ENCODE measurements at places on chromosomes 3 and 15. TPM values are rescaled to one million over a fixed set of nuclear protein-coding genes. Genes with fewer than 3 reads are reported as not detected.

Gene TRIM42
- not detected for total RNA-seq

- DNase-seq = no peak
These were observed 12.5 kb upstream of the TRAK1 start for GRCh38 chr3:42078677-42079076.

GRCh38 chr15:57505949-57506391 is 85.7 kb upstream of the MYZAP start:
- DNase-seq = no peak

Gene GP5
- total RNA-seq = 0.31 TPM

GRCh38 chr3:22951910-22952309 is 251.2 kb upstream of the UBE2E2 start:
- DNase-seq = no peak

GRCh38 chr15:92810418-92811138 is 89.5 kb upstream of the CHD2 start:
- peak; percentile 95 for DNase-seq

DNA sequence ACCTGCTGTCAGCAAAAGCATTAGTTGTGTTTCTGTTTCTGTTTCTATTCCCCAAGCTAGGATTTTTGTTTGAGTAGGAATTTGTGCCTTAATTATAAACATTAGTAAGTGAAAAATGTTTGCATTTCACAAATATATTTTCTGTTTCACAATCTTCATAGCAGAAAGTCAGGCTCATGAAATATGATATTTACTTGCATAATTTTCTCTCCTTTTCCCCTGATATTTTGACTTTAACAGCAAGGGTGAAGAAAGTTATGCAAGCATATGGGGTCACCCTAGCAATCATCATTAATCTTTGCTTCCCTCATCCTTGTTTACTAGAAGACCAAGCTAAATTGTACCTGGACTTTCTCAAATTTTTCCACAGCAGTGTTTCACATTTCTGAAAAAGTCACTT is 140.3 kb upstream of the SEMA6D start:
- no peak for DNase-seq

Gene GALNT15
- 0.91 TPM for total RNA-seq

Gene TGM4
- not detected for total RNA-seq

Gene SHISA5
- total RNA-seq = 101 TPM

GRCh38 chr3:171456765-171457606 is 3.2 kb downstream of the TNIK start:
- no peak for DNase-seq

Gene IL17RE
- total RNA-seq = 0.68 TPM

Gene LAMB2
- total RNA-seq = 641 TPM

Gene KLHDC8B
- 45.0 TPM for total RNA-seq

Gene COPS2
- total RNA-seq = 67.3 TPM

- DNase-seq = peak; percentile 19
These were observed 243.7 kb downstream of the CHST2 start for GRCh38 chr3:143363276-143363675.

Gene EPHB1
- total RNA-seq = 0.86 TPM

Gene TRPM1
- not detected for total RNA-seq

GRCh38 chr15:100096248-100096600 is 245.6 kb downstream of the ADAMTS17 start:
- DNase-seq = no peak

DNA sequence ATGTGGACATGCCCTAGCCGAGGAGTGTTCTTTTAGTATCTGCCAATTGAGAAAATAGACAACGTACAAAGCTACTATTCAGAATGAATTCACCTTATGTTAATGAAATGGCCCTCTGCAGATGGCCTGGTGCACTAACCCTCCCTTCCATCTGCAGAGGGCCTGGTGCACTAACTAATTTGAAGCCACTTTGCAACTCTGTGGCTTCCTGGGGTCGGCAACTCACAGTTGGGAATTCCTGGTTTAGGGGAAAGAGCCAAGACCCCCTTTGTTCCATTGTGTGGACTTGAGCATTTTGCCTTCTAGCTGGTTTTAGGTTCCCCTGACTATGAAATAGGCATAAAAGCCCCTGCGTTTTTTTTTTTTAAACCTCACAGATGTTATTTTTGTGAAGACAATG is 204.3 kb upstream of the UBE3A start:
- no peak for DNase-seq

Gene UROC1
- not detected for total RNA-seq

GRCh38 chr3:13613343-13614190 is 64.6 kb downstream of the FBLN2 start:
- DNase-seq = no peak

- no peak for DNase-seq
These were observed 144.5 kb downstream of the ATP10A start for GRCh38 chr15:25718597-25718996.

- no peak for DNase-seq
These were observed 461.0 kb downstream of the GBE1 start for GRCh38 chr3:81300324-81300927.

DNA sequence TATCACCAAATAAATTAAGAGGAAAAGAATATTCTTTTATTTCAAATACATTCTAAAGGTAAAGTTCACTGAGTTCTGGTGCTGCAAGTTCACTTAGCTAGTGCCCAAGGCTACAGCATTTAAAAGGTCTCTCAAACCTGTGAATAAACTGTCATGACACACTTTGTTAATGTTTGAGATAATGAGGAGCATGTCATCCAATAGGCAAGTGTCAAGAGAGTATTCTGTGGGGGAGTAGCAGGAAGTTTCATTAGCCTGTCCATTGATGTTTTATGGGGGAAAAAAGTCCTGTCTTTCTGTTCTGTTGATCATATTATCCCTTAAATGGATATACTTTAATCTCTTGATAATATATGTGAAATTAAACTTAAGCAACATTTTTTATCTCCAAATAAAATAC is 4.0 kb downstream of the SPESP1 start:
- DNase-seq = no peak

DNA sequence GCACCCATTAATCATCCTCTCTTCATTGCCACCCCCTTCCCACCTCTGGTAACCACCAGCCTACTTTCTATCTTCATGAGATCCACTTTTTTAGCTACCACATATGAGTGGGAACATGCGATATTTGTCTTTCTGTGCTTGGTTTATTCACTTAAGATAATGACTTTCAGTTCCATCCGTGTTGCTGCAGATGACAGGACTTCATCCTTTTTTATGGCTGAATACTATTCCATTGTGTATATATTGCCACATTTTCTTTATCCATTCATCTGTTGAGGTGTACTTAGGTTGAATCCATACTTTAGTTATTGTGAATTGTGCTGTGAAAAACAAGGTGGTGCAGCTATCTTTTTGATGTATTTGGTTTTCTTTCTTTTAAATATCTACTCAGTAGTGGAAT is 53.3 kb upstream of the NR2C2 start:
- DNase-seq = no peak

GRCh38 chr15:99914723-99915122 is 181.5 kb upstream of the LYSMD4 start:
- no peak for DNase-seq

DNA sequence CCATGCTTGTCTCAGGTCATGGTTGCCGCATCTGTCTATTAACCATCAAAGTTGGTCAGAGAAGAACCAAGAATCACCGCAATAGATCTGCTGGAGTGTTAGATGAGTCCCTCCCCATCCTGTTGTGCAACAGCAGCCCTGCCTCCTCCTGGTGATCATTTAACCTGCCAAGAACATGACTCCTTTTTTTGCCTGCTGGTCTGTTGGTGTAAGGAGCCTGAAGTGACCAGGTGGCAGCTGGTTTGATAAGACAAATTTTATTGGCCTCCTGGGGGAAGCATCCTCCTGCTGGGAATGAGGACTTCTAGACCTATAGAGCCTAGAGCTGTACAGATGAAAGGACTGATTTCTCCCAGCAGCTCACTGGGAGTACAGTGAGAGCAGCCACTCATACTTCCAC is 43.5 kb upstream of the RAF1 start:
- DNase-seq = no peak

DNA sequence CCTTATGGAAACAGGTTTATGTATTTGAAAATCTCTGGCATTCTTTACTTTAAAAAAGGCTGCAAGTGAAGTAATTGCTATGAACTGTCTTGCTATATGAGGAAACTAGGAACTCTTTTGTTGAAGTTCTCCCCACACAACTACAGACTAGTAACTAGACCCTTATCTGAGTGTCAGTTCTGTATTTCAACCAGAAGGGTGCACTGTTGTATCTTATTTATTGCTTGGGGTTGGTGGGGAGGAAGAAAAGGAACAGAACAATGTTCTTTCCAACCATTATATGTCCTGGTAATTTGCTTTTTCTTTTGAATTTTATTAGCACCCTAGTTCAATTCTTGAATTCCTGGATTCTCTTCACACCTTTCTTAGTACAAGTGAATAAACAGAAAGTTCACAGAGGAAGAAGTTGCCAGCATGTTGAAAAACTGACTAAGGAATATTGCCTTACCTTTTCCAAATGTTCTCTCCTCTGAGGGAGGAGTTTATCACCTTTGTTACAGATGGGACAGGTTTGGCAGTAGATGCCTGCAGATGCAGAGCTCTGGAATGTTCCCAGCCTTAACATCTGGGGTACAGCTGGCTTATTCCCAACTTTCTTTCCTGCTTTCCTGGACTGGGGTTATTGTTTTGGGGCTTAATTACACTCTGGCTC is 162.4 kb upstream of the CFAP20DC start:
- DNase-seq = peak; percentile 61

Measured in myocyte (in vitro differentiated cells).